Stimulated activated CD4-positive, alpha-beta T cell treated with anti-CD3 and anti-CD28 coated beads, Interleukin-2, amount 100 ng/mL, for 4 hours (primary cell): ENCODE measurements at places on chromosomes 2 and 18.

- DNase-seq = no peak
Measured at GRCh38 chr18:36083729-36084128, 16.4 kb upstream of the RPRD1A start.

- no peak for DNase-seq
Measured at GRCh38 chr18:12079491-12080237, 14.0 kb upstream of the ANKRD62 start.

DNA sequence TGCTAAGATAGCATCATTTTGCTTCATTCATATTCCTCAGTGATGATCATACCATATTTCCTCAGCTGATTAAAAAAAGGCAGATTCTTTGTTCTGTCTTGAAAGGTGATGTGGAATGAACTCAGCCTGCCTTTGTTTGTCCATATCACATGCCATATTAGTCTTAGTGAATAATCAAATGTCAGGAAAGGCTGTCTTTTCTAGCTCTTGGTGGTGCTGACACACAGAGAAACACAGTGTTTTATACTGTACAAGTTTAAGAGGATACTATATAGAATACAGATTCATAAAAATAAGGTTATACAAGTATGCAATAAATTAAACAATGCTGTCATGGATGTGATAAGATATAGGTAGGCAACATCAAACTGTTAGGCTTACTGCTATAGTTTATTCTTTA is 97.1 kb upstream of the FAM98A start:
- DNase-seq = no peak

GRCh38 chr2:54099370-54099769 is 16.0 kb upstream of the ACYP2 start:
- no peak for DNase-seq

DNA sequence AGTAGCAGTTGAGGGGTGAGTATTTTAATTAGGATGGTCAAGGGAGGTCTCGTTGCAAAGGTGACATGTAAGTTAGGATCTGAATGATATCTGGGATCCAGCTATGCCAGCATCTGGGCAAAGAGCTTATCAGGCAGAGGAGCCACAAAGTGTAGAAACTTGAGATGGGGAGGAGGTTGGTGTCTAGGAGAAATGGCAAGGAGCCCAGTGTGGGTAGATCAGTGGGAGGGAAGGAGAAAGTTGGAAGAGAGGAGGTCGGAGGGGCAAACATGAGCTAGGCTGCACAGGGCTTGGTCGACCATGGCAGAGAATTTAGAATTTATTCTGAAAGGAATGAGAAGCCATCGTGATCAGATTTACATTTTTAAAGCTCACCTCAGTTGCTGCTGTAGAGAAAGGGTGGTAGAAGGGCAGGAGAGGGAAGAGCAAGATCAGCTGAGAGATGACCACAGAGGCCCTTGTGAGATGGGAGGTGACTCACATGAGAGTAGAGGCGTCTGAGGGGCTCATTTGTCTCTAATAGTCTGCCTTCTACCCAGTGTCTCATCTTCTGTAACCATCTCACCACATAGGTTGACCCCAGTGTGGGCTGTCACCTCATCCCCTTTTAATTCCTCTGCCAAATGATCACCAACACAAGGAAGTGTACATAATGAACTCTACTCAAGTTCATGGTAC is 170.0 kb downstream of the ETAA1 start:
- DNase-seq = no peak
